ENCODE measurements at places on chromosomes 7 and 10.

GRCh38 chr7:45644237-45644636 is 70.1 kb downstream of the ADCY1 start:
- DNase-seq: no peak

DNA sequence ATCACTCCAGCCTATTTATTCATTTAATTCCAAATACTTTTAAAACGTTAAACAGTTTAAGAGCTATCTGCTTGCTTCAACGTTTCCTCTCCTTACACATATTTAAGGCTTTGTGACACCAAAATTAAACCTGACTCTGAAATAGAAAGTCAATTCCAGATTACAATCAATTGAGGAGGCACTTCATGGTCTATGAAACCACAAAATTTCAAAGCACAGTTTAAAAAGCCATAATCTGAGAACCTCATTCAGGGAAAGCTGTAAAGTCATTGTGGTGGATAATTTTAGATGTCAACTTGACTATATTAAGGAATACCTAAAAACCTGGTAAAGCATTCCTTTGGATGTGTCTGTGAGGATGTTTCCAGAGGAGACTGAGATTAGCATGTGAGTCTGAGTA is 6.2 kb downstream of the SNX13 start:
- no peak for DNase-seq

- DNase-seq: peak; percentile 52
These were observed 855 bp upstream of the PALD1 start for GRCh38 chr10:70477661-70478162.

DNA sequence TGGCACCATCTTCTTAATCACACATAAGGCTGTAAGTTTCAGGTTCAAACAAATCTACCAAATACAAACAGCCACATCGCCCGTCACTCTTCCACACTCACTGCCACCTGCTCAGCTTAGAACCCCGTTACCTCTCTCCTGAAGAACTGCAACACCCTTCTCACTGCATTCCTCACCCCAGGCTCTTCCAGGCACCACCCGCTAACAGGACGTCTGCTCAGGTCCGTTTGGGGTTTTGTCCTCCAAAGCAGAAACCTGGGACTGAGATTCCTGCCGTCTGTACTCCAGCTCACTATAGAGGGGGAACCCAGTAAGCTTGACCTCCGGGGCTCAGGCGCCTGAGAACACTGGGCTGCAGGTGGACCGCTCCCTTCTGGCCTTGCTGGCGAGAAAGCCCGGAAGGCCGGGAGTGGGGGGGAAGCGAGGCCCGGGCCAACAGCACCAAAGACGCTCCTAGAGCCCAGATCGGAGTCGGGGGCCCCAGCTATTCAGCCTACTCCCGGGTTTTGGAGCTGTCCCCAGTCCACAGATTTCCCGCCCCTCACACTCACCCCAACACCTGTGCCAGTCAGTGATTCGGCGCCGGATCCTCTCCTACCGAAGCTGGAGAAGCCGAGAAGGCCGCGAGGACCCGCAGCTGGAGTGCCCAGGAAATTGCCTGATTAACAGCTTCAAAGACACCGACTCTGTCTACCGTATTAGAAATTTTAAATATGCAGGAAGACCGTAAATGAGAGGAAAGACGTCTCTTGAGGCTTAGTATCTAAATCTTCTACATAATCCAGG is at the start of gene AP3M1:
Gene AP3M1 (minus strand): TSS at position 625 of the 786 bp plus-strand sequence. CDS start 12,449 bp downstream, outside the sequence.
- DNase-seq: peak; percentile 56

DNA sequence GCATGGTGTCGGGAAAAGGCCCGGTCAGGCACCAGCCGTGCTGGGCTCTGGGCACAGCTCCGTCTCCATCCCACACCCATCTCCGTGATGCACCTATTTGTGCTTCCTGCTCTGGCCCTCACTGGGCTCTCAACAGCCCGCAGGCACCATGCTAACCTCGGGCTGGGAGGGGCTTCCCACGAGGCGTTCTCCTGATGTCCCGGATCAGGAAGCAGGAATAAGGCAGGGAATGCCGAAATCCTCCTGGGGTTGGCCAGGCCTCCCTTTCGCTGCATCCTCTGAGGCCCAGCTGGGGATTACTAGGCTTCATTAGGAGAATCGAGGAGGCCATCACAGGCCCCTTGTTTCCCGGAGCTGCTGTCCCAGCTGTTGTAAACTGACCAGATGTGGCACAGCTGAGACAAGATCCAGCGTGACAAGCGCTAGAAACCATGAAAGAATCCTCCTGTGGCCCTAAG is 72.0 kb downstream of the FAM53B start:
- DNase-seq: no peak

DNA sequence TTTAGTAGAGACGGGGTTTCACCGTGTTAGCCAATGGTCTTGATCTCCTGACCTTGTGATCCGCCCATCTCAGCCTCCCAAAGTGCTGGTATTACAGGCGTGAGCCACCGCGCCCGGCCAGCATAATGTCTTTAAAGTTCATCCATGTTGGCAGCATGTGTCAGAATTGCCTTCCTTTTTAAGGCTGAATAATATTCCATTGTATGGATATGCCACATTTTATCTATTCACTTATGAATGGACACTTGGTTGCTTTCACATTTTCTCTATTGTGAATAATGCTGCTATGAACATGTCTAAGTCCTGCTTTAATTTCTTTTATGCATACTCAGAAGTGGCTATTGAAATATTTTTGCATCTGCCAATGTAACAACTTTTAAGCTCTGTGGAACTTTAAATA is 754.0 kb upstream of the GALNT17 start:
- DNase-seq: no peak

DNA sequence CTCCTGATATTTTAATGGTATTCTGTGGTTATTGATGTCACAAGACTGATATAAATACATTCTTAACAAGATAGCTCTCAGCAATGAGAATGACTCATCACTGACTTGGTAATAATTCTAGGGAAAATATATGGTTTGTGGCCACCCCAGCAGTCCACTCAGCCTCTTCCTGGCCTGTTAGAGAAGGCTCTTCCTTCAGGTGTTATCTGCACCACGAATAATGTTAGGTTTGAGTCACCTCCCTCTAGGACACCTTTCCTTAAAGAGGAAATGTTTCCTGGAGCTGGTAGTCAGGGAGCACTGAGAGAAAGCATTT is 163.3 kb downstream of the SVIL start:
- no peak for DNase-seq

DNA sequence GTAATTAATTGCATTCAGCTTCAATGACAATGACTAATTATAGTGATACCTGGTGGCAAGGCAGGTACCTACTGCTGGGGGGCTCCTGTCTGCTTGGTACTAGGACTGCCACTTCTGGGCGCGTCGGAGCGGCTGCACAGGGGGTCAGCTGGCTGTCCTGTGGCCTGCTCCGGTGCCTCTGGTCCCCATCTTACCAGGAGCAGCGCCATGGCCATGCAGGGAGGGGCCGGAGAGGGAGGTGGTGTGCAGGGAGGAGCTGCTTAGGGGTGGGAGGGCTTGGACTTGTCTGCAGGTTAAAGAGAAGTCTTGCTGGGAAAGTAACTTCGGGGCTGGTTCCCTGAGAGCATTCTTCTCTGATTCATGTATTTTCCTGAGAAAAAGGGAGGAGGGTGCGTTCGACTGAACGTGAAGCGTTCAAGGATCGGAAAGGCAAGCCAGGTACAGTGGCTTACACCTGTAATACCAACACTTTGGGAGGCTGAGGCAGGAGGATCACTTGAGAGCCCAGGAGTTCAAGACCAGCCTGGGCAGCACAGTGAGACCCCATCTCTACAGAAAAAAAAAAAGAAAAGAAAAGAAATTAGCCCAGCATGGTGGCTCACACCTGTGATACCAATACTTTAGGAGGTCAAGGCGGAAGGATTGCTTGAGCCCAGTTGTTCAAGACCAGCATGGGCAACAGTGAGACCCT is 15.4 kb downstream of the CUX1 start:
- no peak for DNase-seq
